ENCODE measurements at places on chromosomes 6 and 20.

GRCh38 chr6:2558861-2559801 lies 191.6 kb downstream of the MYLK4 start:
- no peak for DNase-seq

DNA sequence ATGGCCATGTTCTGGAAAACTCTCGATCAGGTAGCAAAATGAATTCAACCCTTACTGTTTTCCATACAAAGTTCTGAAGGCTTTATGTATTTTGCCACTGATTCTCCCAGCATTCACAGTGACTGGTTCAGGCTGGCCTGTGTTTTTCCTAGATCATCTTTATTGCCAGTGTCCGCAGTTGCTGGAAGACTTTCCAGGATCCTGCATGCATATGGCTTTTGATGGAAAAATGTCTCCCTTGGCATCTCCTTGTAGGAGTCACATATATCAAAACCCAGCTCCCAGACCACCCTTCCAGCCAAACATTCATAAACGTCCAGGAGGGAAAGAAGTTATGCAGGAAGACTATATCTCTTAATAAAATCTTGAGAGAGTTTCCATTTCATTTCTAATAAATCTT lies 588.8 kb downstream of the MAFB start:
- no peak for DNase-seq

DNA sequence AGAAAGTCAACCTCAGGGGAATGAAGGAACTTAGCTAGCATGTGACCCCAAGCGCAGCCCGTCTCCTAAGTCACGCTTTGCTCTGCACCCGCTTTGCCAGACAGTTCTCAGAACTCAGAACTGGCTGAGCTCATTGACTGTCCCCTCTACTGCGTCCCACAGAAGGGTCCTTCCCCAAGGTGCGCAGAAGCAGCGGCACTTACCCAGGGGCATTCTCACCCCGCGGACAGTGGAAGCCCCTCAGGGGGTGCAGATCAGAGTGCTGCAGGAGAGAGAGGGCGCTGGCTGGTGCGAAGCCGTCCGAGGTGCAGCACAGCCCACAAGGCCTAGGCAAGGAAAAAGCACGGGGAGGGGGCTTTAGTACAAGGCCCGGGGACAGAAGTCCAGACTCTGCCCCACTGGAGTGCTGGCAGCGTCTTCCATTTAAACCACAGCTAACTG lies 807 bp downstream of the SNHG17 start:
- no peak for DNase-seq

GRCh38 chr6:37050854-37051137 lies 45.3 kb downstream of the FGD2 start:
- no peak for DNase-seq

- DNase-seq = no peak
Measured at GRCh38 chr6:51350308-51350904, 531.7 kb downstream of the TFAP2B start.

GRCh38 chr6:6742535-6742934 lies 154.0 kb downstream of the LY86 start:
- no peak for DNase-seq

GRCh38 chr6:150119173-150119572 lies 23.7 kb upstream of the PPP1R14C start:
- DNase-seq = no peak

GRCh38 chr6:169224185-169224695 lies 29.4 kb downstream of the THBS2 start:
- no peak for DNase-seq

GRCh38 chr20:50498071-50498776 lies 12.0 kb upstream of the PTPN1 start:
- DNase-seq = no peak

DNA sequence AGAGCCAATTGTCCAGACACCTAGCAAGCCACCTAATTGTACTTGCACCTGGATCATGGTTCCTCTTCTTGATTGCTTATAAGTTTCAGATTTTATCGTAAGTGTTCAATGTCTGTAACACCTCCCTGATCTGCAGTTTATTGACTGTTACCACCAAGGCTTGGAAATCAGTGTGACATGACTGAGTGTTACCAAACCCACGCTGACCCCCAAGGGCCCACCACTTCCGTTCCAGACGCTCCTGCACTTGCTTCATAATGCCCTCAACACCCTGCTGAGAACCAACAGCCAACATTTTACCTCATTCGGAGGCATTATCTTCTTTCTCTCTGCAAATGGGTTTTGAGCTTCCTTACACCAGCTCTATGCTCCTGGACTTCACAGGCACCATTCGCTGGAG lies 6.3 kb downstream of the CCR6 start:
- no peak for DNase-seq

DNA sequence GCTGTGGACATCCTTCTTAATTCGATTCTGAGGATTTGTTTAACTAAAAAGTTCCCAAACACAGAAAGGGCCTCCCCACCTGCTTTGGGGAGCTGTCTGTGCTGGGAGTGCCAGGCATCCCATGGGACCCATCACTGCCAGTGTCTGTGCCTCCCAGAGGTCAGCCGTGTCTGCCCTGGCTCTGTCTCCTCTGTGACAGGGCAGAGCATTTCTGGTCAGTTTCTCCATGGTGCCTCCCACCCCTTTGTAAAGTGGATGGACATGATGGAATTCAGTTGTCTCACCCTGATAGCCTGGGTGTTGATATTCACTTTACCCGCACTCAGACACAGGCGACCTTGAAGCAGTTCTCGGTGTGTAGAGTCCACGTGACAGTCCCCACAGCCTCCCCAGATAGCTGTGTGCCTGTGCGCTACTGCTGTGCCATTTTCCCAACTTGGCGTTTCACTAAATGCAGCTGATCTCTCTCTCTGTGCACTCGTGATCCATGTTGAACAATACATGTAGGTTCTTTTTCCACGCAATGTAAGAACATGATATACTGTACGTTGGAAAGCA lies 70.5 kb downstream of the CDS2 start:
- no peak for DNase-seq

DNA sequence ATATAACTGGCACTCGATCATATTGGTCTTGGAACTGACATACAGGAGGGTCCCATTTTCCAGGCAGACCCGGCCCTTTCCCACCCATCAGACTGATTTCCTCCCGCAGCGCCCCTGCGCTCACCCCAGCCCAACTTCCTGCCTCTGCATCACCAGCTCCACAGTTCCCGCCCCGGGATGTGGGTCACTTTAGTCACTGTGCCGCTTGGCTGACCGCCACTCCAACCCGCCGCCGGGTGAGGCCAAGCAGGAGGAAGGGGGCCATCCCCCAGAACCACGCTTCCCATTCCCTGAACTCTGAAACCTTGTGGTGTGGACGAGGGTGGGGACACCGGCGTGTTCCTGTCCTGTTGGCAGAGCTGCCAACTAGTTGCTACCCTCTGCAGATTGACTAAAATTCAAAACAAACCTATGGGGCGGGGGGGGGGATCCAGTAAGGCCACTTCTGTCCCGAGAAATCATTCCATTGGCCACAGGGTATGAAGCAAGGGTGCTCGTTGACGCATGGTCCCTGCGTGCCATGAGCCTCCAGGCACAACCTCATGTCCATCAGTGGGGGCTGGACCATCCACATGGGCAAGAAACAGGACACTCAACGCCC lies 12.3 kb downstream of the TGM2 start:
- peak; percentile 94 for DNase-seq
